ENCODE measurements at places on chromosomes 2 and 18. TPM values are rescaled to one million over a fixed set of nuclear protein-coding genes. Genes with fewer than 3 reads are reported as not detected.
A peak's percentile ranks its signal among the peaks of the same experiment; 100 is the strongest.

DNA sequence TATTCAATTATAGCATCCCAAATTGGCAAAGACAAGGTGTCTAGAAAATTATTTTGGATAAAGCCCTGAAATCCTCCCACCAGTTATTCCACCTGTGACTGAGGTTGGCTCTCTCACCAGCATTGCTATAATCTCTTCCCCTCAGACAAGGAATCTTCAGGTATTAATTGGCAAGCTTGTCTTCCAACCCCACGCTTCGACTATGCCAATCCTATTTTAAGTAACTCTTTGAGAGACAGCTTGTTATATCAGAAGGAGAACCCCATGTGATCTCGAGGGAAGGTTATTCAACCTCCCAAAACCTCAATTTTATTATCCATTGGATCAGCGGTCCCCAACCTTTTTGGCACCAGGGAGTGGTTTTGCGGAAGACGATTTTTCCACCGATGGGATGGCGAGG, 54.5 kb upstream of the NEDD4L start:
- H3K27me3 ChIP-seq: peaks cover 7% of the 10 kb centered on the region
- H3K27ac ChIP-seq: no peak overlapping the region
- peaks cover 5% of the 10 kb centered on the region for H3K4me1 ChIP-seq
- no peak overlapping the region for H3K4me3 ChIP-seq

The BCL2 gene
- total RNA-seq: 0.54 TPM

GRCh38 chr18:48064978-48065600, 134.6 kb upstream of the SMAD2 start:
- no peak for DNase-seq
- H3K4me3 ChIP-seq: no peak overlapping the region
- H3K4me1 ChIP-seq: no peaks in the 10 kb centered on the region
- H3K36me3 ChIP-seq: no peaks in the 10 kb centered on the region

DNA sequence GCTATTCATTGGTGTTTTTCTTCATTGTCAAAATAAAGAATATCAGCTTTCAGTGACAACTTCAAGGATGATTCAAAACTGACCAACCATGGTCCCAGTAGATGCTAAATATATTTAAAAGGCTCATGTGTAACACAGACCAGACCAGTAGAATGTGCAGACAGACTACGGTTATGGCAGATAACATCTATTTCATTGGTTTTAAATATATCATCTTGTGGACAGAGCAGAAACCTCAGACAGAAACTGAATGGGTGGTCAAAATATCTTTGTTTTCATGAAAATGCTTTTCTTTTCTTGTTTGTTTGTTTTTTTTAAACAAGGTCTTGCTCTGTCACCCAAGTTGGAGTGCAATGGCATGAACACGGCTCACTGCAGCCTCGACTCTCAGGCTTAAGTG, 107.4 kb upstream of the CREB1 start:
- peaks cover 4% of the 10 kb centered on the region for H3K27me3 ChIP-seq
- H3K4me1 ChIP-seq: no peaks in the 10 kb centered on the region
- H3K4me3 ChIP-seq: no peak overlapping the region

DNA sequence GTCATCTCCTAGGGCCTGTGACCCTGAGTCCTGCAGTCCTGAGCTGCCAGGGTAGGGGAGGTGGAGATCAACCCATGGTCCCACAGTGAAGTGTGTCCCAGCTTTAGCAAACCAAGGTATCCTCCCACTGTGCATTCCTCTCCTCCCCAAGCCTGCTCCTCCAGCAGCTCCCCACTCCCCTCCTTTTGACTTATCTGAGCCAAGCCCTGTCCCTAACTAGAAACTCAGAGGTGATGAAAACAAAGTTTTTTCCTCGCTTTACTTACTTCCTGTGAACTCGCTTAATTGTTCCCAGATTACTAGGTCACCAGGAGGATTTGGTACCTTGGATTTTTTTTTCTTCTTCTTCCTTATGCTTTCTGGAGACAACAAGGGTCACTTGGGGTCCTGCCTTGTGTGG, 80.8 kb downstream of the EHD3 start:
- no peak overlapping the region for H3K4me3 ChIP-seq
- H3K27me3 ChIP-seq: no peaks in the 10 kb centered on the region
- H3K36me3 ChIP-seq: no peaks in the 10 kb centered on the region
- no peak overlapping the region for H3K27ac ChIP-seq
- peaks cover 13% of the 10 kb centered on the region for H3K4me1 ChIP-seq
- no peak for DNase-seq

GRCh38 chr18:57131782-57132181, 15.1 kb upstream of the BOD1L2 start:
- H3K27ac ChIP-seq: no peak overlapping the region
- H3K4me3 ChIP-seq: no peak overlapping the region
- no peaks in the 10 kb centered on the region for H3K4me1 ChIP-seq
- no peaks in the 10 kb centered on the region for H3K27me3 ChIP-seq

- peaks cover 6% of the 10 kb centered on the region for H3K4me1 ChIP-seq
- H3K27me3 ChIP-seq: no peaks in the 10 kb centered on the region
- H3K36me3 ChIP-seq: no peaks in the 10 kb centered on the region
- DNase-seq: peak; percentile 89
- no peak overlapping the region for H3K4me3 ChIP-seq
Measured at GRCh38 chr2:63665846-63666475, 77.2 kb downstream of the MDH1 start.

The BMP10 gene
- total RNA-seq: not detected

DNA sequence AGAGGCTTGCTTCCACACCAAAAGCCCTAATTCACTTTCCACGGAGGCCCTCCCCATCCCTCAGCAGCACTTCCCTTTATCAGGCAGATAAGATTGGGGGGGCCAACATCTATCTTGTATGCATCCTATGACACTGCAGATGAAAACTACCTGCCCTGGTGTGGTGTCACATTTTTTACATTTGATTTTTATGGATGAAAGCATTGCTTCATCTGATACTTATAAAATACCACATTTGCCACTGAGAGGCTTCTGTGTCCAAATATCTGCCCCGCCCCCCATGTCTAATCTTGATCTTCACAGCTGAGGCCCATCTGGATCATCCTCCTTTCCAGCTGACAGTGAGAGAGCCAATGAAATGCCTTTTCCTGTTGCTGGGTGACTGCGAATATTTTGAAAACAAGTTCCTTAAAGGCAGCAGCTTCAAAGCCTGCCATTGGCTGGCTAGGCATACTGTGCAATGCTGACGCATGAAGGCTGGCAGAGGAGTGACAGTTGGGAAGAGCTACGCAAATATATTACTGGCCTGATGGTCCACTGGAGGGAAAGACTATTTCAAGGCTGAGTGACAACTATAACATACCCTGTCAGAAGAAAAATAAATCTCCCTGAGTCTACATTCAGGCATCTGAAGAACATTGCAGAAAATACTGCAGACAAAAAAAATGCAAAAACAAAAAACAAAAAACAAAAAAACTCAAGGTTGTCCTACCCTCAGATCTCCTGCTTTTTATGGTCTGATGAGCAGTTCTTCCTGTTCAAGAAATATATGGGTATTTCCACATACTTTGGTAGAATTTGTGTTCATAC, 318.7 kb downstream of the PDE11A start:
- no peak overlapping the region for H3K27ac ChIP-seq
- H3K27me3 ChIP-seq: peaks cover 3% of the 10 kb centered on the region
- H3K4me3 ChIP-seq: no peak overlapping the region

The MC4R gene
- 0.28 TPM for total RNA-seq

- H3K27me3 ChIP-seq: no peaks in the 10 kb centered on the region
- no peak overlapping the region for H3K4me3 ChIP-seq
- no peak overlapping the region for H3K27ac ChIP-seq
- H3K36me3 ChIP-seq: no peaks in the 10 kb centered on the region
Measured at GRCh38 chr2:60297296-60298005, 256.0 kb downstream of the BCL11A start.

- H3K36me3 ChIP-seq: no peaks in the 10 kb centered on the region
- peaks cover 1% of the 10 kb centered on the region for H3K27me3 ChIP-seq
- DNase-seq: no peak
Measured at GRCh38 chr18:54250846-54251261, 18.5 kb upstream of the POLI start.

The CNTNAP5 gene
- not detected for total RNA-seq

The RABL2A gene
- total RNA-seq: 2.8 TPM

GRCh38 chr2:238591732-238592131, 165.0 kb downstream of the ASB1 start:
- H3K4me1 ChIP-seq: peaks cover 2% of the 10 kb centered on the region
- no peak for DNase-seq
- H3K4me3 ChIP-seq: no peak overlapping the region

GRCh38 chr2:162243294-162243693, at the start of gene FAP:
Gene FAP (minus strand): TSS chr2:162243445. CDS start chr2:162243327, 118 bp downstream.
- H3K4me1 ChIP-seq: peaks cover 16% of the 10 kb centered on the region
- H3K27me3 ChIP-seq: no peaks in the 10 kb centered on the region

DNA sequence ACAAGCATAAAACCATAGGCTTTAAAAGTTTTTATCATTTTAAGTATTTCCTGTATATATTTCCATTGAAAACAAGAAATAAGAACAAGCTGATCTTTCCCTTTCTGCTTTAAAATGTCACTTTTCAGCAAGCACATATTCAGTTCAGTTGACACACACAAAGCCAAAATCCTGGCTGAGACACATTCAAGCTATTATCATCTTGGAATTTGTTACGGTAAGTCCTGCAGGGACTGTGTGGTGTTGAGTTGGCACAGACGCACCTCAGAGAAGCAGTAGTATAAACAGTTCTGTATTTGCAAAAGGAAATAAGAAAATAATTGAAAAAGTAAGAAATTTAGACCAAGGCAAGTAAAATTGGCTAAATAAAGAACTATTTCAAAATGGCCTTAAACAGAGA, 10.4 kb upstream of the DAW1 start:
- H3K36me3 ChIP-seq: no peaks in the 10 kb centered on the region
- H3K4me1 ChIP-seq: peaks cover 10% of the 10 kb centered on the region
- no peaks in the 10 kb centered on the region for H3K27me3 ChIP-seq
- no peak for DNase-seq
- no peak overlapping the region for H3K27ac ChIP-seq

- no peak overlapping the region for H3K4me3 ChIP-seq
- H3K27ac ChIP-seq: no peak overlapping the region
- H3K27me3 ChIP-seq: no peaks in the 10 kb centered on the region
- H3K4me1 ChIP-seq: peaks cover 10% of the 10 kb centered on the region
- peak; percentile 49 for DNase-seq
- no peaks in the 10 kb centered on the region for H3K36me3 ChIP-seq
Measured at GRCh38 chr2:173647681-173648311, 293.1 kb downstream of the CDCA7 start.

The NGEF gene
- total RNA-seq: 1.1 TPM

DNA sequence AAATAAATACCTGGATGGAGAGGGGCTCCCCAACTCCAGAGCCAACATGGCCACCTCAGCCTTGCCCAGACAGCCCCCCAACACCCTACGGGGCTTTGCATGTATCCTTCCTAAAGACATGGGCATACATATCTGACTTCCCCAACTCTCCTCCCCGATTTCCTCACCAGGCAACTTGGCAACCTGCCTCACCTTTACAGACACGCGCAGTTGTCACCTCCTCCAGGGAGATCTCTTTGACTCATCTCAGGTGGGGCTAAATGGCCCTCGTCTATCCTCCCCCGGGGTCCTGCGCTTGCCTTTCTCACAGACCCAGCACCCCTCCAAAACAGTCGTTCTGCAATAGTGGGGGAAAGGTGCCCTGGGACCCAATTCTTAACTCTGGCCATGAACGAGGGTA, 10.6 kb upstream of the BIN1 start:
- no peaks in the 10 kb centered on the region for H3K4me1 ChIP-seq
- no peaks in the 10 kb centered on the region for H3K36me3 ChIP-seq
- no peak overlapping the region for H3K4me3 ChIP-seq
- peaks cover 18% of the 10 kb centered on the region for H3K27me3 ChIP-seq

The DQX1 gene
- not detected for total RNA-seq

GRCh38 chr18:61831071-61831470, 61.7 kb downstream of the RNF152 start:
- peak; percentile 53 for DNase-seq
- H3K4me3 ChIP-seq: no peak overlapping the region
- H3K36me3 ChIP-seq: no peaks in the 10 kb centered on the region
- no peak overlapping the region for H3K27ac ChIP-seq
- no peaks in the 10 kb centered on the region for H3K27me3 ChIP-seq

GRCh38 chr2:219851169-219851568, 223.7 kb downstream of the SLC4A3 start:
- H3K4me1 ChIP-seq: peaks cover 4% of the 10 kb centered on the region
- H3K27me3 ChIP-seq: peaks cover 22% of the 10 kb centered on the region
- no peak overlapping the region for H3K4me3 ChIP-seq
- no peaks in the 10 kb centered on the region for H3K36me3 ChIP-seq
- no peak overlapping the region for H3K27ac ChIP-seq
- DNase-seq: no peak

DNA sequence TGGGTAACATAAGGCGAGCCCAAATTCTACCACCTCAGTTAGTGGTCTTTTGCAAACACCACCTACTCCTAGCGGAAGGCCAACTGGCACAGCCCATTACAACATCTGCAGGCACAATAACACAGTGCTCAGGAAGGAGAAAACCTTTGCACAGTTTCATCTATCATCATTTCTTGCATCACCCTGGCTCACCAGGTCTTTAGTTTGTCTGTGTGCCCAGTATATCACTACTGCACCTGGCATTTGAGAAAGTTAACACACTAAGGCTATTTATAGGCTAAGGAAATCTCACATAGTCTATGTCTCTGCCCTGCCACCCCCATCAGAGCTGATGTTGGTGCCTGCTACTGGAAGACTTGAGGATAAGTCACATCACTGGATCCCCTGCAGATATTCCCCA, 484.0 kb downstream of the SATB2 start:
- H3K27me3 ChIP-seq: no peaks in the 10 kb centered on the region
- no peak overlapping the region for H3K4me3 ChIP-seq
- H3K4me1 ChIP-seq: no peaks in the 10 kb centered on the region
- no peaks in the 10 kb centered on the region for H3K36me3 ChIP-seq

GRCh38 chr2:108587621-108588020, 53.4 kb downstream of the LIMS1 start:
- peaks cover 20% of the 10 kb centered on the region for H3K4me1 ChIP-seq
- no peak overlapping the region for H3K4me3 ChIP-seq
- 0 out of 2 replicates have a peak overlapping the region, but pooled peaks have one; percentile 13 for H3K27ac ChIP-seq

- peaks cover 17% of the 10 kb centered on the region for H3K27me3 ChIP-seq
- H3K4me3 ChIP-seq: no peak overlapping the region
- H3K27ac ChIP-seq: no peak overlapping the region
- no peak for DNase-seq
- no peaks in the 10 kb centered on the region for H3K4me1 ChIP-seq
- H3K36me3 ChIP-seq: no peaks in the 10 kb centered on the region
Measured at GRCh38 chr2:234169674-234170073, 119.2 kb downstream of the SPP2 start.

All from IMR-90 (cell line).